ENCODE measurements at places on chromosomes 5 and 9. TPM values are rescaled to one million over a fixed set of nuclear protein-coding genes. Genes with fewer than 3 reads are reported as not detected.
A peak's percentile ranks its signal among the peaks of the same experiment; 100 is the strongest.

INSL4 gene
- not detected for total RNA-seq

DNA sequence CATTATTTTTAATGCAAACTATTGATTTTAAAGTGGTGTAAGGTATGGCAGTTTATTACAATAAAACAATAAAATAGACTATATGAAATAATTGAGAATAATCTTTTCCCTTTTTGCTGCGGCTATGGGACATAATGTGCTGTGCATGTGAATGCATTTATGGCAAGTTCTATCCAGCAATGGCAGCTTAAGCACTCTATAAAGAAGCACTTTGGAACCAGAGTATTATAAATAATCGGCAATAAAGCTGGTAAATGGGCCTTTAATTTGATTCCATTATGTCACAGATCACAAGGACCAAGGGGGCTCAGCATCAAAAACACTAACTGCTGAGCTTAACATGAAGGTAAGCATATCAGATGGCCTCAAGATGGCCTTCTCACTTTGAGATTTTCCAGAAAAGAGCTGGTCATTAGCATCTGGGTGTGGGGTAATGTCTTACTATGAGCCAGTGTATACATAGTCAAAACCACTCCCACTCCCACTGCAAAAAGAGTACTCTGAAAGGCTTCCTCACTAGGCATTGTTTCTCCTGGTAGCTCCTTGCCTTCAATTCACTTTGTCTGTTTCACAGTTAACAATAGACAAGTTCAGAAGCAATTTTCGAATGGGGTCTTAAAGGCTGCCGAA, 97.1 kb upstream of the ASTN2 start:
- no peak for DNase-seq

- DNase-seq = peak; percentile 84
Observed at GRCh38 chr9:132486706-132487350, 76.8 kb downstream of the CFAP77 start.

- DNase-seq = no peak
Observed at GRCh38 chr9:85016384-85017006, 347.0 kb downstream of the NTRK2 start.

DNA sequence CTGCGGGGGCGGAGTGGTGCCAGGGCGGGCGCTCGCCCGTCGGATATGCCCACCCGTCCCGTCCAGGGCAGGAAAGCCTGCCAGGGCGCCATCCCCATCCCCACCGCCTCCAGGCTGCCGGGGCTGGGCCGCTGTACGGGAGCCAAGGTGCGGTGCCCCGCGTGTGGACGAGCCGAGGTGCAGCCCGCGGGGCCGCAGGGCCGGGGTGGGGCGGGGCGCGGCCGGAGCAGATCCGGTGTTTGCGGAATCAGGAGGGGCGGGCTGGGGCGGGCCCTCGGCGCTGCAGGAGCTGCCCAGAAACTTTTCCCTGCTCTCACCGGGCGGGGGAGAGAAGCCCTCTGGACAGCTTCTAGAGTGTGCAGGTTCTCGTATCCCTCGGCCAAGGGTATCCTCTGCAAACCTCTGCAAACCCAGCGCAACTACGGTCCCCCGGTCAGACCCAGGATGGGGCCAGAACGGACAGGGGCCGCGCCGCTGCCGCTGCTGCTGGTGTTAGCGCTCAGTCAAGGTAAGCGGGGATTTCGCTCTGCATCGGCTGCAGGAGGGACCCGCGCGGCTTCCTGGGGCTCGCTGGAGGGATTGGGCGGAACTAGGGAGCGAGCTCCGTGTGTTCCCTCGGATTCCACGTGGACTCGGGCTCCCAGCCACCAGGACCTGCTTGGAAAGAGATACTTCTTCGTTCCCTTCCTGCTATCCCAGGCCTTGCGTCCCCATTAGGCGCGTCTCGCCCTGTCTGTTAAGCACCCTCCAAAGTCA, at the start of gene ITGA2:
TSS of gene ITGA2 (plus strand) at position 328 of the 756 bp plus-strand sequence. CDS start at position 445, 117 bp downstream.
- peak; percentile 68 for DNase-seq

DNA sequence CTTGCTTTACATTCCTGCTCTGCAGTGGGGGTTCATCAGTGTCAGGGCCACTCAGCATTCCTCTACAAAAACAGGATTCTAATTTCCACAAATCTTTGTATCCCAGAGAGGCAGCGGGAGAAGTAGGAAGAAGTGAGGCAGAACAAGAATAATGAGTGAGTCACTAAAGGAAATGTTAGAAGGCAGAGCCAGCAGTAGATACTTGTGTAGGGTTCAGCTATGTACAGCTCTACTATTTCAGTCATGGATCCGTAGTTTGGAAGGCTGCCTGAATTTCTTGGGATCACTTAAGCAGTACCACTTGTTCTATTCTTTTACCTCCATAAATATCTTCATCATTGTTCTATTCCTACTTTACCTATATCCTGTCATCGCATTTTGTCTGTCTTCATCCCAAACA, 246.3 kb upstream of the TLE4 start:
- no peak for DNase-seq

GRCh38 chr5:72065751-72066255, 41.5 kb upstream of the MAP1B start:
- DNase-seq = no peak
